ENCODE measurements at places on chromosomes 6 and 20. TPM values are rescaled to one million over a fixed set of nuclear protein-coding genes. Genes with fewer than 3 reads are reported as not detected.

The WFDC12 gene
- total RNA-seq, result not detected

The DCBLD1 gene
- 85.2 TPM for total RNA-seq

The POPDC3 gene
- total RNA-seq, result 13.7 TPM

The ARFRP1 gene
- 35.3 TPM for total RNA-seq

The PTK6 gene
- total RNA-seq, result 0.18 TPM

The PPP1R11 gene
- 17.2 TPM for total RNA-seq

The MEI4 gene
- not detected for total RNA-seq

The PARD6B gene
- 0.59 TPM for total RNA-seq

The OPRL1 gene
- 3.0 TPM for total RNA-seq

The MRPS26 gene
- 30.6 TPM for total RNA-seq

The GGT7 gene
- total RNA-seq, result 29.0 TPM

The NRSN1 gene
- total RNA-seq, result not detected

The SLC44A4 gene
- 0.30 TPM for total RNA-seq

The CDK5RAP1 gene
- total RNA-seq, result 26.1 TPM

The DLK2 gene
- 0.30 TPM for total RNA-seq

The USP49 gene
- 3.1 TPM for total RNA-seq

The C6orf141 gene
- 0.69 TPM for total RNA-seq

The GHRH gene
- not detected for total RNA-seq

The TNFRSF6B gene
- total RNA-seq, result 95.5 TPM

The BIRC7 gene
- not detected for total RNA-seq

The NT5E gene
- 1,188 TPM for total RNA-seq

The STX11 gene
- 1.2 TPM for total RNA-seq

The RAB44 gene
- total RNA-seq, result not detected

The TAGAP gene
- not detected for total RNA-seq

The TCP11 gene
- 0.46 TPM for total RNA-seq

The ME1 gene
- total RNA-seq, result 48.9 TPM

The WFDC2 gene
- total RNA-seq, result not detected

The SAPCD1 gene
- total RNA-seq, result 1.2 TPM

The C6orf58 gene
- total RNA-seq, result not detected

The BPI gene
- not detected for total RNA-seq

The GRM1 gene
- total RNA-seq, result not detected

The GTF2H4 gene
- 12.5 TPM for total RNA-seq

The SLC22A3 gene
- 142 TPM for total RNA-seq

All from smooth muscle cell of the umbilical artery (primary cell).